ENCODE measurements at places on chromosomes 5 and 9.

DNA sequence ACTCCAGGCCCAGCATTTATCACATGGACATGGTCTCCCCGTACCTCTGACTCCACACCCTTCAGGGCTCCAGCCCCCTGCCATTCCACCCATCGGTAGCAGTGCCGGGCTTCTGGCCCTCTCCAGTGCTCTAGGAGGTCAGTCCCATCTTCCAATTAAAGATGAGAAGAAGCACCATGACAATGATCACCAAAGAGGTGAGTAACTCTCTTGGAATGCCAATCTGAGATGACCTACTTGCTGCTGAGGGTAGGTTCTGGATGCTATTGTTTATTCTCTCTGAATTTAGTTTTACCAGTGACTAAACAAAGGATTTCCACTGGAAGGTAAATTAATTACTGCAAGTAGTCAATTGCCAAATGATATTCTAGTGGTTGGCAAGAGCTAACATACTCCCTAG, 80.8 kb downstream of the TLE4 start:
- DNase-seq: no peak

DNA sequence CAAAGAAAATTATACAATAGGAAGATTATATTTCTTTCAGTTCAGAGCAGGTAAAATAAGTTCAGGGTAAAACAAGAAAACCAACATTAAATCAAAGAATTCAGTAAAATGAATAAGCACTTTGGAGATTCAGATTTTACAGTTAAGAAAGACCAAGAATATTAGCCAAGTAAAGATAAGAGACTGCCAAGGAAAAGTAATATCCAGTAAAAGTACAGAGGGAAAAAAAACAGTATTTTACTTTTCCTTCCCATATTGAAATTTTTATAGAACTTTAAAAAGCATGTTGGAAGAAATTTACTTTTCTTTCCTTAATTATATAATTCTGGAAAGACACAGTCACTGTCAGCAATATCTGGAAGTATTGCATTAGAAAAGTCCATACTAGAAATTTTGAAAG, 393.4 kb downstream of the NFIB start:
- no peak for DNase-seq

DNA sequence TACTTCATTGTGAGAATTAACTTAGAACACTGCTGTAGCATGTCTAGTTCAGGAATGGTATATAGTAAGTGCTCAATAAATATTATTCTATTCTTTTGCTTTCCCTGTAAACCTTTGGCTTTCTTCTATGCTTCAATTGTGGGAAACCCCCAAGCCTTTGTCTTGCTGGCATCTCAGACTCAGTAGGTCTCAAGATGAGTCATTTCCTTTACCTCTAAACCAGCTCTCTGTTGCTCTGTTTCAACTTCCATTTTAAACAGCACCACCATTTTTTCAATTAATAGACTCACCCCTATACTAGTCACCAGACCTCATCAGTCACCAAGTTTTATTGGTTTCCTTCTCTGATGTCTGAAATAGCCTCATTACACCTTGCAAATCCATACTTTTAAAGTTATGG, 43.5 kb downstream of the DMAC1 start:
- no peak for DNase-seq

DNA sequence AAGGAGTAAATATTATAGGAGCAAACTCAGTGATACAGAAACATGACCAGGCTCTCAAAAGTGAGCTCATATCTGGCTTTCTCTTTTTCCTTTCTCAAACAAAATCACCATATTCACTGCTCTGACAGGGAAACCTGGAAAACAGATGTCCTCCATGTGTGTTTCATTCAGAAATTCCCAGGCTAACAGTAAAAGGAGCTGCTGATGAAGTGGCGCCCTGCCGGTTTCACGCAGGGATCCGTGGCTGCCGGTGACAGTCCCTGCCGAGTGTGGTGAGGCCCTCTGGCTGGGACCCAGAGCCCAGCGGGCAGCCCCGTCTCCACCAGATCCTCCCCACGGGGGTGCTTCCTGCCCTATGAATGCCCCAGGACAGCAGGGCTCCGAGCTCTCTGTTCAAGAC, 208.1 kb downstream of the GNA14 start:
- DNase-seq: no peak

DNA sequence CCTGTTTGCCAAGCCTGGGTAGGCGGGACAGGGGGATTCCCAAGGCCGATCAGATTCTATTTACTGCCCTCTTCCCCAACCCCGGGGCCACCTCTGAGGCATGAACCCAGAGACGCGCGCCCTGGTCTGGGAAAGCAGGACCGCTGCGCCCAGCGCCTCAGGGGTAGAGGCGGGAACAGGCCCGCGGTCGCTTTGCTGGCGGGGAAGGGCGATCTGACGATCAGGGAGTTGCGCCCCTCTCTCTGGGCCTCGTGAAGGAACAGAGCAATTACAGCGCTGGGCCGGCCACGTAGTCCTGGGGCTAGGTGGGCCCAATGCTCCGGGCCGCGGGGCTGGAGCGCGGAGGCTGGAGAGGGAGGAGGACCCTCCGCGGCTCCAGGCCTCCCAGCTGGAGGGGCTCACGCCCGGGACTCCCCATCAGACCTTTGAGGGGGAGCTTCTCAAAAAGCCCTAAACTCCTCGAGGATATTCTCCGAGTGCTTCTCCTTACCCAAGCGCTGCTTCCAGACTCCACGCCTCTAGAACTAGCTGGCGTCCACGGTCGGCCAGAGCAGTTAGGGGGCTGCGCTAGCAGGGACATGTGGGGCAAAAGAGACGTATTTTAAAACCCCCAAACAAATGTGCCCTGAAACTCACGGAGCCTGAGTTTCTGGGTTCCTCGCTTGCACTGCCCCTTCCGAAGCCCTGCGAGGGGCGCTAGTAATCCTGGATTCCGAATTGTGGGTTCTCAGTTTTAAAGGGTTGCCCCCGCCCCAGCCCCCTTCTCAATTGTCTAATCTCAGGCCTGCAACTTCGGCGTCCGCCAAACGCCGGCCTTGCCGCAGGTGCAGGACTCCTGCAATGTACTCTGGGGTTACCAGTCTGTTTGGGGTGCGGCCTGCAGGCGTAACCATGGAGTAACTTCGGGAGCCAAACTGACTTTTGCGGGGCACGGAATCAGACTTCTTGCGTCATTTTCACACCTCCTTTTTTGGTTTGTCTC, 57.6 kb downstream of the TMEM174 start:
- no peak for DNase-seq

GRCh38 chr5:165127941-165128340, 1622.5 kb downstream of the MAT2B start:
- no peak for DNase-seq

- DNase-seq: peak; percentile 80
These were observed 70.8 kb downstream of the ACTL7B start for GRCh38 chr9:108784998-108785397.

DNA sequence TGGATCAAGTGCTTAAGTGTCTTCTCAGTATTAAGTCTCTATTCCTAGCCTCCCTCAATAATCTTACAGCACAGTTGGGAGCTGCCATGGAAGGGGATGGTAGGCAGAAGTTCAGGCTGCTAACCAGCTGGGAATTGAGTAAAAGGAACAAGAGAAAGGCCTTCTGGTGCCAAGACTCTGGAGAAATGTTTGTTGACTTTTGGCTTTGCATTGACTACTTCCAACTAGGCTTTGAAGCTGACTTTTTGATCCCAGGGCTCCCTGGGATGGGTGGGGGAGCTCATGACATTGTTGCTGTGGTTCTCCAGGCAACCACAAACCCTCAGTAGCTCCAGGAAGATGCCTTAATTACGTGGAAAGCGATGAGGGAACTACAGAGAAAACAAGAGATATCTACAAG, 85.2 kb upstream of the HTR4 start:
- no peak for DNase-seq

GRCh38 chr5:1228120-1228519, 2.9 kb downstream of the SLC6A18 start:
- DNase-seq: no peak

All from fibroblast of pulmonary artery (primary cell).